Stimulated activated CD4-positive, alpha-beta T cell treated with anti-CD3 and anti-CD28 coated beads, Interleukin-1b, Interleukin-23, amount 100 ng/mL, for 48 hours (primary cell): ENCODE measurements at places on chromosomes 12 and 14.

GRCh38 chr14:104729835-104730181, 5.8 kb downstream of the ADSS1 start:
- no peak for DNase-seq

- DNase-seq = no peak
Measured at GRCh38 chr14:97697772-97698171, 900.6 kb downstream of the VRK1 start.

- DNase-seq = no peak
Measured at GRCh38 chr12:69553628-69554248, 31.5 kb upstream of the CCT2 start.

DNA sequence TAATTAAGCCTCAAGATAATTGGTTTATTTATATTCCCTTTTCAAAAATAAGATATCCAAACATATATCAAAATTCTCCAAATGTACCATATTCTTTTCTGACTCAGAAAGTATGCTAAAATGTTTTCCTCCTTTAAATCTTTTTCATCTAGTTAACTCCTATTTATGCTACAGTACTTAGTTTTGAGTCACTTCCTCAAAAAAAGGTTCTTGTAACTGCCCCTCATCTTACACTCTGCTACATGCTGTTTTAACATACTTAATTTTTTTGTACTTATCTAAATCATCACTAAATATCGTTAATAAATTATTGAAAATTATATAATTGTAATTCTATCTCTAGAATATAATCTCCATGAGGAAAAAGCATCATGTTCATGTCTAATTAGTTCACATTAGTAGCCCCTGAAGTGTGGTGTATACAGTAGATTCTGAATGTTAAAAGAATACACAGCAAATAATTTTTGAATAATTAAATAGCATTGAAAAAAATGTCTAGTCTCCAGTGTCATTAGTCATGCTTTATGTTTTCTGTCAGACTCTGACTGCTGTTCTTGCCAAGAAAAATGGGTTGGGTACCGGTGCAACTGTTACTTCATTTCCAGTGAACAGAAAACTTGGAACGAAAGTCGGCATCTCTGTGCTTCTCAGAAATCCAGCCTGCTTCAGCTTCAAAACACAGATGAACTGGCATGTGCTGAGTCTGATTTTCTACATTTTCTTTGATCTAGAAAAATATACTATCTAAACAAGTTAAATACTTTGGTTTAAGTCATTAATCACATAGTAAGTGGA, 3.5 kb downstream of the KLRD1 start:
- DNase-seq = no peak

- DNase-seq = no peak
Measured at GRCh38 chr12:4172999-4173398, 100.6 kb upstream of the CCND2 start.

DNA sequence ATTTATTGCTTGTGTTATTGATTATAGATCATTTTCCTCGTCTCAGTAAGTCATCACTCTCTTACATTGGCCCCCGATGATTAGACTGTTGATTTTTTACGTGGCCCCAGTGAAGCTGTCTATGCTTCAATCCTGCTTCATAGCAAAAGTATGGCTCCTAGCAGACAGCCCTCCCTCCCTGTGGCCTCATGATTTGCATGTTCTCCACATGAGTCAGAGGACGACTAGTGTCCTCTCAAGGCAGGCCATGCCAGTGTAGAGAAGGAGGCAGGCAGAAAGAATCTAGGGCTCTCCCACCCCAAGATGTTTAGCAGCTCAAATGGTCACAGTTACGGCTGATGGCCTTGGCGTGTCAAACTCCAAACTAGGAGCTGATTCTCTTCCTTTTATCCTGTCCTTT, 59.6 kb downstream of the FIGNL2 start:
- no peak for DNase-seq

GRCh38 chr14:25062022-25062321, 12.0 kb upstream of the STXBP6 start:
- no peak for DNase-seq

DNA sequence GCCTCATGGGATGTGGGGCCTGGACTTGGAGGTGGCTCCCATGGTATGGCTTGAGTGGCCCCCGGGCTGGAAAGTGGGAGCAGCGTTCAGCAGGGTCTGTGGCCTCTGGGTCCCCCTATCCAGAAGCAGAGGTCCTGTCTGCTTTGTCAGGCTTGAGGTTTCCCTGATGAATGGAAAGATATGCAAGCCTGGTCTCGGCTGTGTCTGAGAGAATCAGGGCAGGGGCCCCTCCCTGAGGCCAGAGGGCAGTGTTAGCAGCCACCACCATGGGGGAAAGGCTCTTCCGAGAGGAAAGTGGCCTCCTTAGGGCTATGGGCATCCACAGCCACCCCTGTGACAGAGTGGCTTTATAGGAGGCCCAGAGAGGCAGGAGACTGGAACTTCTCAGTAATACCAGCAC, 128.2 kb downstream of the VRK1 start:
- no peak for DNase-seq

DNA sequence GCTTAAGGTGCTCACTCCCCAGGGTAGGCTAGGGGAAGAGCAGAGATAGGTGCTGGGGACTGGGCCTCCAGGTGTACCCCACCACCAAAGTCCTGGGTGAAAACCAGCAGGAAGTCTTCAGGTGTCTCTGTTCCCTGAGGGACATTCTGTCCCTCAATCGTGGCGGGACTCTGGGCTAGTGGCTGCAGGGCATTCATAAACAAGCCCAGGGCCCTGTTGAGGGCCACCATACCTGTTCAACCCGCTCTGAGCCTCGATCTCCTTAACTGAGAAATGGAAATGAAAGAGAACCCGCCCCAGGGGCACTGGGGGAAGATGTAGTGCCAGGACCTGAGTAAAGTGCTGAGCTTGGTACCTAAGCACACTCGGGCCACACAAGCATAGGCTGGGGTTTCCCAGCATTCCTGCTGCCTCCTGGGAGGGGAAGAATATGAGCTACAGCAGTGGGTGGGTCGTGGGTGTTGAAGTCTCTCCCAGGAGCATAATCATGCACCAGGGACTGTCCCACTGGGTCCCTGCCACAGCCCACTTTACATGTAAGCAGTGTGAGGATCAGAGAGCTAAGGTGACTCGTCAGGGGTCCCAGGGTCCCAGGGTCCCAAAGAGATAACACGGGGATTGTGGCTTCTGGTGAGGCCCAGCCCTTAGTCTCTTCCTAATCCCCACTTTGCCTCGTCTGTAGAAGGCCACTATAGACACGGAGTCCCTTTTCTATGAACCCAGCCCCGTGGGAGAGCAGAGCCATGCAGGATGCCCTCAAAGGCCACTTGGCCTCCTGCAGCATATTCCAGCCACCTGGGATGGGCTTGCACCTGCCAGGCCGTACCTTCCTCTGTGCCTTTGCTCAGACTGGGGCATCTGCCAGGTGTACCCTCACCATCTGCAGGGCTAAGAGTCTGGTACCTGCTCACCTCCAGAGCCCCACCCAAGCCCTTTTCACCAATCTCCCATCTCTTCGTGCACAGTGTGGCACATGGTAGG, 14.4 kb downstream of the FAM222A start:
- DNase-seq = no peak

DNA sequence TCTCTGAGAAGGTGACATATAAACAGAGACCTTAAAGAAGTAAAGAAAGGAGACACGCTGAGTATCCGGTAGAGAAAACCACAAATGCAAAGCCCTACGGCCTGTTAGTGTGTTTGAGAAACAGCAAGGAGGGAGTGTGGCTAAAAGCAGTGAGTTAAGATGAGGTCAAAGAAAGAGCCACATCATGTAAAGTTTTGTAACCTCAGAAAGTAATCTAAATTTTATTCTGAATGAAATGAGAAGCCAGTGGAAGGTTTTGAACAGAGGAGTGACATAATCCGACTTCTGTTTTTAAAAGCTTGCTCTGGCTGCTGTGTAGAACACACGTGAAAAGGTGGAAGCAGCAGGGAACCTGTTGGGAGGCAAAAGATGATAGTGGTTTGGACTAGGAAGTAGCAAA, 32.6 kb downstream of the PPP2R5E start:
- DNase-seq = no peak

GRCh38 chr12:31897781-31898503, 61.3 kb upstream of the RESF1 start:
- DNase-seq = no peak

DNA sequence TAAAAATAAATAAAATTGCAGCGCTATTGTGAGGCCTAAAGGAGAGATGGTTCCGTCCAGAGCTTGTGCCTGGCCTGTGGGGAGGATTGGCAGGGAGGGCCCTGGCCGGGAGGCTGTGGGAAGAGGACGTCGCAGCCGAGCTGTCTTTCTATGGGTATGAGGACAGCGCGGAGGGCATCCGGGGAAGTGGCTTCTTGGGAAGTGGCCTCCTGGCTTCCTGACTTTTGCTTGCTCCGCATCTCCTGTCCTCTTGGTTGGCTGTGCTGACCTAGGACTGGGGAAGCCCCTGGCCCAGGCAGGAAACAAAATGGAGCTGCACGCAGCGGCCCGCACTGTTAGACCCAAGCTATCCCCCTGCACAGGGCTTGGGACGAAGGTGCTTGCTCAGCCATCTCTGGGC, 22.2 kb upstream of the MEG3 start:
- DNase-seq = no peak

DNA sequence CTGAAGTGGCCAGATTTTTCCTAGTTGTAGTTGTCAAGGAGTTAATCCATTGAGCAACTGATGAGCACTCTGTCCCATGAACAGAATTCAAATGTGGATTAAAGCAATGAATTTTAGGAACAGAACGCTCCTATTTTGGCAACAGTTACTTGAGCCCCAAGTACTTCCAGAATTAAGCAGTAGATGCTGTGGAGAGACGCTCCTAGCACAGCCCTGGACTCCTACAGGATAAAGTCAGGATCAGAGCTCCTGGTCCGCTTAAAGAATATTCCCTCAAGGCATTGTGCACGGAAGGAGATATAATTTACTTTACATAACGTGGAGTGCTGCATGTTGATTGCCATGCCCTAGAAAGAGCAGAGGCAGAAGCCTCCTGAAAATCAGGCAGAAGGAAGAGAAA, 53.4 kb downstream of the FLRT2 start:
- DNase-seq = no peak

GRCh38 chr14:47270715-47271114, 404.7 kb downstream of the MDGA2 start:
- DNase-seq = no peak

DNA sequence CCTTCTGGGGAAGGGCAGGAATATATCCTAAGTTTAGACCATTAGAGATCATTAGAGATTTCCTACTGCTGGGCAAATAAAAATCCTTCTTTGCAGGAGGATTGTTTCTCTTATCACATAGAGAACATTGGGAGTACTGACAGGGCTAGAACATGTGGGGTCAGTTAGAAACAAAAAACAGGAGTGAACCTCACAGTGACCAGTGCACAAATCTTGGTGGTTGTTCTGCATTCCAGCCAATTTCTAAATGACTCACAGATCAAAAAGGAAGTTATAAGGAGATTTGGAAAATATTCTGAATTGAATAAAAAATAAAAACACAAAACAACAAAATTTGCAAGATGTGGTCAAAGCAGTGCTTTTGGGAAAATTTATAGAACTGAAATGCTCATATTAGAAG, 118.8 kb downstream of the LLPH start:
- DNase-seq = no peak

GRCh38 chr12:71046215-71046614, 111.6 kb downstream of the TSPAN8 start:
- DNase-seq = no peak

GRCh38 chr14:75435473-75435872, 7.7 kb downstream of the JDP2 start:
- no peak for DNase-seq

GRCh38 chr14:74793506-74794155, 30.5 kb downstream of the YLPM1 start:
- DNase-seq = no peak

GRCh38 chr14:105878125-105878524, 351.7 kb downstream of the TMEM121 start:
- DNase-seq = no peak

GRCh38 chr14:100484531-100485267, 102.5 kb downstream of the BEGAIN start:
- DNase-seq = no peak

GRCh38 chr12:89395712-89396111, 43.4 kb upstream of the DUSP6 start:
- no peak for DNase-seq

GRCh38 chr12:15982921-15983320, 71.8 kb downstream of the DERA start:
- no peak for DNase-seq

- DNase-seq = no peak
Measured at GRCh38 chr12:67784831-67785230, 136.3 kb downstream of the DYRK2 start.

DNA sequence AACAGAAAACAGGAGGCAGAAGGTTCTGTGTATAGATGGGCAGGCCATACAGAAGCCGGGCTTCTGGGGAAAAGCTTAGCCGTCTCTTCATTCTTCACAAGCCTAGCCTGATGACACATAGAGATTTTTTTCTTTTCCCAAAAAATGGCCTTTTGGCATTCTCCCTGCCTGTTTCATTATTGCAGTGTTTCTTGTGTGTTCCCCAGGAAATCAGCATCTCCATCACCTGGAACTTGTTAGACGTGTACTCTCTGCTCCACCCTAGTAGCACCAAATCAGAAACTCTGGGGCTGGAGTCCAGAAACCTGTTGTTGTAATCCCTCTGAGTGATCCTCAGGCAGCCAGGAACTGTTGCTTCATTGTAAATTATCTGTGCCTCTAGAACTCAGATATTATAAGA, 388.1 kb downstream of the CCDC91 start:
- no peak for DNase-seq

GRCh38 chr12:70948236-70948975, 27.9 kb upstream of the PTPRR start:
- DNase-seq = no peak

GRCh38 chr12:108530161-108530560, 15.1 kb downstream of the FICD start:
- DNase-seq = no peak

DNA sequence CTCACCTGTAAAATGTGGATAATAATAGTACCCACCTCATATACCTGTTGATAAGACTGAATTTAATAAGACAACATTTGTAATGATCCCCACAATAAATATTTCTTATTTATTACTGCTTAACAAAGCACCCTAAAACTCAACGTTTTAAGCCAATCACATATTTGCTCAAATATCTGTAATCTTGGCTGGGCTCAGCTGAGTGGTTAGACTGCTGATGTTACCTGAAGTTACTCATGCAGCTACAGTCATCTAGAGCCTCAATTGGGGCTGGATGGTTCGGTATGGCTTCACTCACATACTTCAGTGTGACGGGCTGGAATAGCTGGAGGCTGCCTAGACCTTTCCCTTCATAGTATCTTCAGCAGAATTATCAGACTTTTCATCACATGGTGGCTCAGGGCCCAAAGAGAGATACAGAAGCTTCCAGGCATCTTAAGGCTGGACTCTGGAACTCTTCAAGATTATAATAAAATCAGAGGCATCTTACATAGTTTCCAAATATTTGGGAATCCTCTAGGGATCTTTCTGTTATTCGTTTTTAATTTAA, 4.3 kb upstream of the OR5AU1 start:
- DNase-seq = no peak
